ENCODE measurements at places on chromosomes 4 and X.

GRCh38 chr4:98358630-98359248 lies 97.6 kb downstream of the RAP1GDS1 start:
- no peak for DNase-seq

DNA sequence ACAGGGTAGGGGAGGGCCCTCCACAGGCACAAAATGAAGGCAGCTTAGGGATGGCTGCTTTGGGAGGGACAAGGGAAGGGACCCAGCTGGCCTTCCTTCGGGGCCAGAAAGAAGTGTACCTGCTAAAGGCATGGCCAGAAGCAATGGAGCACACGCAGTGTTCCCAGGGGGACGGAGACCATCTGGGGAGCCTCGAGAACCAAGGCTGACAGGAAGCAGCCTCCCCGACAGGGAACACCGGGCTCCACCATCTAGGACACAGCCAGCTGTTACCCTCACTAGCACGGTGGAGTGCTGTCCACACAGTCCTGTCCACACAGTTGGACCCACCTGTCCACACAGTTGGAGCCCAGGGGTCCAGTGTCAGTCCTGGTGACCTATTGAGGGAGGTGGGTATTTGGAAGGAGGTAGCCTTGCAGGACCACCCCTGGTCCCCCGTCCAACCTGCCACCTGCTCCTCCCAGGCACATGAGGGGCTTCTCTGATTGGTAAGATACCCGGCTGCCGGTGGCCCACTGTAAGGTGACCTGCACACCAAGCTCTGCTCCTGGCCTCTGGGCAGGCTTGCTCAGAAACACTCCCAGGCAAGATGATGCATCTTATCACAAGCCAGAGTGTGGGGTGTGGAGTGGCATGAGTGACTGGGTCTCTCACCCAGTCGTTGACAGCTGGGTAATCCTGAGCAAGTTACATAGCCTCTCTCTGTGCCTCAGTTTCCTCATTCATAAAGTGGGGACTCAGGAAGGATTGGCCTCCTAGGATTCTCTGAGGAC lies 20.5 kb upstream of the AFAP1 start:
- no peak for DNase-seq

DNA sequence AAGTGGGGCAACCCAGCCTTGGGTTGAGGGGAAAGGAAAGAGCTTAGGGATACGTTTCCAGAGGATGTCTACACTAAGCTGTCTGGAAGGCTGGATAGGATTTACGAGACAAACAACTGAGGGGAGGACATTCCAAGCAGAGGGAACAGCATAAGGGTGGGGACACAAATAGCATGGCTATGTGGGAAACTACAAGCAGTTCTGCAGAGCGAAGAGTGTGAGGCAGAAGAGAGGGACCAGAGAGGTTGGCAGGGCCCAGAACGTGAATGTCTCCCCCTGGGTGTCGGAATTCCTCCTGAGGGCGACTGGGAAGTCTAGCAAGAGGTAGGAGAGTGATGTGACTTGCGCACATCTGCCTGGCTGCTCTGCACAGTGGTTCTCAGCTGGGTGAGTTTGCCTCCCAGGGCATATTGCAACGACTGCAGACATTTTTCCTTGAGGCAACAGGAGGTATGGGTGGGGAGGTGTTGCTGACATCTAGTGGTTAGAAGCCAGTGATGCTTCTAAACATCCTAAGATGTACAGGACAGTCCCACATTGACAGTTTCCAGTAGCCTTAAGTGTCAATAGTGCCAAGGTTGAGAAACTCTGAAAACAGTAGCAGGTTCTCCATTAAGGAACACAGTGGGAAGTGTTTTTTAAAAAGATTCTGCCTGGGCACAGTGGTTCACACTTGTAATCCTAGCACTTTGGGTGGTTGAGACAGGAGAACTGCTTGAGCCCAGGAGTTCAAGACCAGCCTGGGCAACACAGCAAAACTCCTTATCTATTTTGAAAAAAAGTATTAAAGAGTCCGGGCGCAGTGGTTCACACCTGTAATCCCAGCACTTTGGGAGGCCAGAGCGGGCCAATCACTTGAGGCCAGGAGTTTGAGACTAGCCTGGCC lies 9.2 kb downstream of the NDUFA1 start:
- no peak for DNase-seq

- no peak for DNase-seq
Measured at GRCh38 chr4:84585251-84585650, 2.3 kb downstream of the CDS1 start.

- DNase-seq: no peak
Measured at GRCh38 chrX:118698516-118699170, 28.8 kb upstream of the IL13RA1 start.

GRCh38 chrX:44785652-44786051 lies 58.2 kb upstream of the DUSP21 start:
- no peak for DNase-seq

GRCh38 chr4:157558016-157558415 lies 337.5 kb downstream of the GRIA2 start:
- DNase-seq: no peak

DNA sequence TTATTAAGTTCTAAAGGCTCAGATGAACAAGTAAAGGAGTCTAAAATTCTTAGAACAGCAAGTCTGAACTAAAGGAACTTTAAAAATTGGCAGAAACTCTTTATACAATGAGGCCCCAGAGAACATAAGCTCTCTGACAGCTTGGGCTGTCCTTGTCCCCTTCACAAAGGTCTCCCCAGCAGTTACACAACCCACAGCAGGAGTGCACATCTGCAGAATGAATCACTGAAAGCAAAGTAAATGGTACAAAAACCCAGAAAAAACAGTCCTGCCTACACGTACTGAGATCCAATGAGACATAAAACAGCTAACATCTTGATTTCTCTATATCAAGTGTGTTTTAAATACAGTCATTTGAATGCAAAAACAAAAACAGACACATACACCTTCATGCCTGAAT lies 18.7 kb downstream of the RBBP7 start:
- DNase-seq: no peak

DNA sequence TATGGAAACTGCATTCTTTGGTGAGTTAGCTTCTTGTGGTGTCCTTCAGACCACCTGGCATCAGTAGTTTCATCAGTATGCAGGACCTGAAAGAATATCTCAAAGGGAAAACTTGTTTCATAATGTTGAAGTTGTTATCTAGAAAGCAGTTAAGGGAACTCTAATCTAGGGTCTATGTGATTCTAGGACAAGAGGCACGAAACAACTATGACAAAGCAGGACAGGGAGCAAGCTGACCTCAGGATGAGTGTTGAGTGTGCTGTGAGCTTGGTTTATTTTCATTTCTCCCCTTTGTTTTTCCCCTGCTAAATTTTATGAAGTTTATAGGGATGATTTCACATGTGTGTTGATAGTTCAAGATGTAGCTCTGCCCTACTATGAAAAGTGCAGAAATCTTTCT lies 65.7 kb downstream of the MXRA5 start:
- no peak for DNase-seq

GRCh38 chr4:102153391-102153790 lies 191.9 kb downstream of the SLC39A8 start:
- DNase-seq: no peak

DNA sequence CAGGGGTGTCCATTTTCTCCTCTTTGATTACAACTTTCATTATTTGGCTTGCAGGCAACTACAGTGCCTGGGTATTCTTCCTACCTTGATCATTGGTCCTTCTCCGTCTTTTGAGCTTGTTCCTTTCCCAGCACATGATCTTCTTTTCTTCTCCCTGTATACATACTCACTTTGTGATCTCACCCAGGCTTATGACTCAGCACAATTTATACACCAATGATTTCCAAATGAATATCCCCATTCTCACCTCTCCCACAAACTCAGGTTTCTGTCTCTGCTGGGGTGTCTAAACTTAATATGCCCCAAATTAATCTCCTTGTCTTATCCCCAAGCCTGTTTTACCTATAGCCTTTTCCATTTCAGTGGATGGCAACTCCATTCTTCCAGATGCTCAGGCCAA lies 19.5 kb upstream of the C4orf54 start:
- no peak for DNase-seq

- no peak for DNase-seq
Measured at GRCh38 chr4:110682311-110682710, 59.4 kb upstream of the PITX2 start.

DNA sequence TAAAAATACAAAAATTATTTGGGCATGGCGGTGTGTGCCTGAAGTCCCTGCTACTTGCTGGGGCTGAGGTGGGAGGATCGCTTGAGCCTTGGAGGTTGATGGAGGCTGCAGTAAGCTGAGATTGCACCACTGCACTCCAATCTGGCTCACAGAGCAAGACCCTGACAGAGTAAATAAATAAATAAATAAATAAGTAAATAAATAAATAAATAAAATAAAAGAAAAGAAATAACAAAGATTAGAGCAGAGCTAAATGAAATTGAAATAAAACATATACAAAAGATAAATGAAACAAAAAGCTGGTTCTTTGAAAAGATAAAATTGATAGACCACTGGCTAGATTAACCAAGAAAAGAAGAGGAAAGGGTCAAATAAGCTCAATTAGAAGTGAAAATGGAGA lies 43.1 kb downstream of the HPGD start:
- DNase-seq: no peak

DNA sequence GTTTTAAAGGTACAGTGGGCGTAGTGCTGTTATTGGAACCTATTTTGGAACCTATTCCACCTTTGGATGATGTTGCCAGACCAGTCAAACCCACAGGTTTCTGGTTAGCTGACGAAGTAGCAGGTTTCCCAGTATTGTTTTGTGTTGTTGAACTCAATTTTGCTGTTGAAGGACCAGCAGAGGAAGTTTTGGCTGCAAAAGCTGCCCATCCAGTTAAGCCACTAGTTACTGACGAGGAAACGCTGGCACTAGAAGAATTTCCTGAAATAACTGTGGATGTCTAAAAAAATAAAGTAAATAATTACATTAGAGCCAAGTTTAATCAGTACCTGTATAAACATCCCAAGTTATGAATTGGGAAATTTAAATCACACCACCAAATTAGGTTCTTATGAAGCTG lies 25.5 kb downstream of the INTS12 start:
- DNase-seq: no peak

GRCh38 chr4:182105416-182105815 lies 137.8 kb upstream of the TENM3 start:
- DNase-seq: no peak

- no peak for DNase-seq
Measured at GRCh38 chr4:40991908-40992307, 222.4 kb downstream of the APBB2 start.
